Muscle of leg (tissue), 16 donors: ENCODE measurements at places on chromosomes 7 and 10.

- no peak for DNase-seq
Observed at GRCh38 chr7:1948887-1949680, 279.0 kb downstream of the ELFN1 start.

DNA sequence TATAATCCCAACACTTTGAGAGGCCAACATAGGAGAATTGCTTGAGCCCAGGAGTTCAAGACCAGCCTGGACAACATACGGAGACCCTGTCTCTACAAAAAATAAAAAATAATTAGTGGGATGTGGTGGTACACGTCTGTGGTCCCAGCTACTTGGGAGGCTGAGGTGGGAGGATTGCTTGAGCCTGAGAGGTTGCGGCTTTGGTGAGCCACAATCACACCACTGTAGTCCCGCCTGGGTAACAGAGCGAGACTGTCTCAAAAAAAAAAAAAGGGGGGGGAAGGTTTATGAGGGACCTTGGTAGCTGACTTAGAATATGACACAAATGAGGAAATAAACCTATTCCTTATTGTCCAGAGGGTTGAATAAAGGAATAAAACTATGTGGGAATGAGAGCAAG lies 30.8 kb downstream of the SCD start:
- DNase-seq, result no peak

- DNase-seq, result no peak
Observed at GRCh38 chr7:135721198-135721820, 6.7 kb downstream of the SLC13A4 start.

DNA sequence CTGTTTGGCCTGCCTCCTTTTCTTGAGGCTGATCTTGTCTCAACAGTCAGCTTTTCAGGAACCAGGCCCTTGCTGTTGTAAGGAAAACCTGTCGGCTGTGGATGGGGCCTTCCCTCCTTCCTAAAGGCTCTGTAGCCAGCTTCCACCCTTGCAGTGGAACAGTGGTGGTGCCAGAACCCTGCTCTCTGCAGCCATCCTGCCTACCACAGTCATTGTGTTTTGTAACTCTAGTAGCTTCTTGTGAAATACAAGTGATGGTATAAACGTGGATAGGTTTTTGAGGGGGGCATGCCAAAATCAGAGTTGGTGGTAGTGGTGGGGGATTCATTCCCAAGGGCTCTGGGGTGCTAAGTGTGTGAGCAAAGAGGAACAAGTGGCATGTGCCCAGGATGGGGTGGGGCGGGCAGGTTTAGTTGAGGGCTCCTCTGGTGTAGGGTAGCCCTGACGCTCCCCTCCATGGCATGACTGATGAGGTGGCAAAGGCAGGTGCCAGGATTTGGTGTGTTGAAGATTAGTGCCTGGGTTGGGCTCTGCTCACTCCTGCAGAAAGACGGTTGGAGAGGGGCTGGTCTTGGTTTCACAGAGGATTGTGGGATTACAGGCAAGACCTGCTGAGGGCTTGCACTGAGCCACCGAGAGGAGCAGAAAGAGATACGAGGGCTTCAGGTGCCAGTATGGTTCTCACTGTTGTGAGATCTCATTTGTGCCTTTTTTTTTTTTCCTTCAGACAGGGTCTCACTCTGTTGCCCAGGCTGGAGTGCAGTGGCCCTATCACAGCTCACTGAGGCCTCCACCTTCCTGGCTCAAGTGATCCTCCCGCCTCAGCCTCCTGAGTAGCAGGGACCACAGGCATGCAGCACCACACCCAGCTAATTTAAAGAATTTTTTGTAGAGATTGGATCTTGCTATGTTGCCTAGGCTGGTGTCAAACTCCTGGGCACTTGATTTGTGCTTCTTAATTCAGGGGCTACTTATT lies 7.4 kb downstream of the TSPAN14 start:
- DNase-seq, result no peak

- DNase-seq, result no peak
Observed at GRCh38 chr7:158077934-158078910, 509.4 kb downstream of the PTPRN2 start.

DNA sequence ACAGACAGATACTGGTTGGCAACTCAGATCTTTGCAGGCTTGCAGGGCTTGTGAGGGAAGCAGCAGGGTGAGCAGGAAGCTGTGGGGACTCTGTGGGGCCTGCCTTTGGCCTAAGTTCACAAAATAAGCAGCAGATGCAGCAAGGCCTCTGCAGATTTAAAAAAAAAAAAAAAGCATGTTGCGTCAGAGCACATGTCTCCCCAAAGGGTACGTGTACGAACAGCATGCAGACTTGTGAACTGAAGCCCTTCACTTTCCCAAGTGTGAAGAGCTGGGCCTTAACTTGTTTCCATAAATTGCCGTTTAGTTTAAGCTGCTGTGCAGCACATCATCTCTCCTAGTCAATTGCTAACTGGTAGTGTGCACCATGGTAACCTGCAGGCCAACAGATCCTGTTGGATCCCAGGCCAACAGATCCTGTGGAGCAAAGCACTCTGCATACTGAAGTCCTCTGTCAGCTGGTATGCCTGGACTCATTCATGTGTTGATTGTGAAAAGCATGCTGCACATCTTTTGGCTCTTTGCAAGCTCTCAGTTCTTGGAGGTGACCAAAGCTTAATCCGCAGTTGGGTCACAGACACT lies 10.8 kb upstream of the XPNPEP1 start:
- peak; percentile 60 for DNase-seq

DNA sequence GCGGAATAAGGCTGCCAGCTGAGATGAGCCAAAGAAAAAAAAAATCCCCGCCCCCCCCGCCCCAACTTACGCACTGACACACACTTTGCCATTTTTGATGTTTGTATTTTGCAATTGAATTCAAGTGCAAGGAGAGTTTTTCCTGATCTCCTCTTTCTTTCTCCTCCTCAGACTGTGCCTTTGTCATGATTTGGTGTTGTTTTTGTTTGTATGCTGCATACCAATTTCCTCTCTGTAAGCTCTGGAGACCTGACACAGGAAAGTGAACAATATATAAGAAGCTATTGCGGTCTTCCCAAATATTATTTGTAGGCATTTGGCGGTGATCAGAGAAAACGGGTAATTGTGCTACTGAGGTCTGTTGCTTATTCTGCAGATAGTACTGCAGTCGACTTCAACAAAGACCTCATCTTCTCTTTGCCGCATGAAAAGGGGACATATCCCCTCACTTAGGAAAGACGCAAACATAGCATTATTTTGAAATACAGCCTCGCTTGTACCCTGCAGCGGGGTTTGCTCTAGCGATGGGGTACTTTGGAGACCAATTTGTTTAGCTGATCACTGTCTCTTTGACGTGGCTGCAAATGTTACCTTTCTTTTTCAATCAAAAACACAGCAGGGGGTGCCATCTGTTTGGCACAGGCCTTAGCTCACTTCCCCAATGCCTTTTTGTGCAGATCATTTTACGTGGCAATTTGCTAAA lies 206.6 kb downstream of the SKAP2 start:
- no peak for DNase-seq

DNA sequence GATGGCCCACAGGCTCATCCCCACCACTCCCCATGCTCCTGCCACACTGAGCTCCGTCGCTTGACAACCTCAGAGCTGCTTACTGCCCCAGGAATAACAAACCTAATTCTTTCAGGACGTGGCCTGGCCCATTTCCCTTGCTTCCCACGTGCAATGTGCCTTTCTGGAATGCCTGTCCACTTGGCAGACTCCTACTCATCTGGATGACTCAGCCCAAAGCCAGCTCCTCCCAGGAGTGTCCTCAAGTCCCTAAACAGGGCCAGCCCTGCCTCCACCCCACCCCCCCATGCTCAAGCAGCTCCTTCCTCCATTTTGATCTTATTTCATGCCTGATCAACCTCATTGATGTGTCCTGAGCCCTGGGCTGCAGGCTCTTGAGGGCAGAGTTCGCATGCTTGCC lies 164.9 kb upstream of the RNF32 start:
- DNase-seq, result no peak

DNA sequence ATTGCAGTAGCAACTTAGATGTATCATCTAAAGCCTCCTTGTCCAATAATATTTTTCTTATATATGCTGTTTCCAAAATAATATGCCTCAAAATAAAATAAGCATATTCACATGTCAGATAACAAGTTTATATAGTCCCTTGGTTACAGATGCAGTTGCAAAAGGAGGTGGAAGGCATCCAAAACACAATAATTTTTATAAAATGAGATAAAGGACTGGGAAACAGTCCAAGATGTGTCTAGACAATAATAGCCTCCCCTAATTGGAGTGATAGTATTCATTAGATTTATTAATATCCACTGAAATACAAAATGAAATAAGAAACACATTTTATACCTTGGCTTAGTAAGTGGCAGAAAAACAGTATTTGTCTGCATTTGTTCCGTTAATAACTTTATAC lies 30.3 kb downstream of the BCAP29 start:
- no peak for DNase-seq

- no peak for DNase-seq
Observed at GRCh38 chr7:90690159-90690858, 94.2 kb downstream of the CDK14 start.

DNA sequence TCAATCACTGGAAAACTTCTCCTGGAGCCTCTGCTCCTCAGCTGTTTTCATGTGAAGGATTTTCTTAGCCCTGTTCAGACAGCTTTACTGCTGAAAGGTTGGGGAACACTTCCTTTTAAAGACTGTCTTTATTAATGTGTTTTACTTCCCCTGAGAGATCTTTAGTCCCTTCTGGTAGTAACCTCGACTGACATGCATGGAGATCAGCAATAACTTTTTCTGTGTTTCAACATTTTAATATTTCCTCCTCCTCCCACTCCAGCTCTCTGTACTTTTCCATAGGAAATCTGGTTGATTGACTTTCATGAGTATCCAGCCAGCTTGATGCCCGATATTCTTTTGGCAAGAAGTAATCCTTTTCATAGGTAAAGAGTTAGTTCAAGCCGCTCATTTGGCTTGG lies 62.7 kb upstream of the STRIP2 start:
- no peak for DNase-seq

GRCh38 chr7:130231792-130232191 lies 24.1 kb downstream of the SSMEM1 start:
- peak; percentile 17 for DNase-seq

- no peak for DNase-seq
Observed at GRCh38 chr10:132626761-132627665, 89.4 kb downstream of the INPP5A start.

- DNase-seq, result no peak
Observed at GRCh38 chr10:12774204-12774894, 227.2 kb downstream of the CCDC3 start.

DNA sequence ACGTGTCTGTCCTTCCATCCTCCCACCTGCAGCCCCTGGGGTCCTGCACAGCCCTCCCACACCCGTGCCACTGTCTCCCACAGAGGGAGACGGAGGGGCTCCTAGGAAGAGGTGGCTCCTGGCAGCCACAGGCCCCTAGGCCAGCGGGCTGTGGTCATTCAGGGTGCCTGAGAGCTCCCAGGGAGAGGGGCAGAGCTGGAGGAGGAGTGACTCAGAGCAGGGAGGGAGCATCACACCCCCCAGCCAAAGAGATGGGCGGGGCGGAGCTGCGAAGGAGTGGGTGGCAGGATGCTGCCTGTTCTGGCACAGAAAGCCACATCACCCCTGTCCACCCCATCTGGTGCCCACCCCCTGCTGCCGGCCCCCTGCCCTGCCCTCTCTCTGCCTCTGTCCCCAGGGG lies 50.5 kb downstream of the STK32C start:
- DNase-seq, result no peak

- no peak for DNase-seq
Observed at GRCh38 chr7:129245533-129245932, 20.7 kb downstream of the AHCYL2 start.

- DNase-seq, result no peak
Observed at GRCh38 chr10:52043811-52044210, 270.3 kb upstream of the DKK1 start.

- no peak for DNase-seq
Observed at GRCh38 chr10:55311848-55312635, 511.0 kb upstream of the PCDH15 start.

- DNase-seq, result no peak
Observed at GRCh38 chr7:6218329-6218728, 54.1 kb downstream of the CYTH3 start.

- no peak for DNase-seq
Observed at GRCh38 chr7:157615101-157615817, 278.5 kb downstream of the DNAJB6 start.

DNA sequence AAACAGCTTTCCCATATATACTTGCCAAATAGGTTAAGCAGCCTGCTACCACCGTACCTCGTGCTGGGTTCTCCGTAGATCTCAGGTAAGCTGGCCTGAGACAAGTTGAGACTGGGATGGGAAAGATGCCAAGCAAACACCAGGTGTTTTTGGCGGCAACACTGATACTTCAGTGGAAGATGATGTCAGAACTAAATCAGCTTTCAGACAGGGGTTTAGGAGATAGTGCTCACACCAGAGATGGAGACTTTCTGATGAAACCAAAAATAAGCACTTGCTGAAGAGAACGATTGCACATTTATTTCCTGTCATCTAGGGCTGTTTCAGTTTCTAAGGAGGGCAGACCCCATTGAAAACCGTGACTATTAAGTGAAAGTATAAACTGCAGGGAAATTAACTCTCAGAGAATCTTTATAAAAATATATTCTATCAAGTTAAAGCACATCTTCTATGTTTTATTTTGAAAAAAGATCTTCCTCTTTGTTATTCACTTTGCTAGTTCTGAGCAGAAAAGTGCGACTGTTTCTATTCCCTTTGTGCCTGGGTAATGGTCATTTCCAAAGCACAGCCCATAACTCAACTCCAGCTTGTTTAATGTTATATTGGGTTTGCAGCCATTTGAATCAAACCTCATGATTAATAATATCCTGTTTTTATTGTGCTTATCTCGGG lies 149.9 kb downstream of the CPED1 start:
- no peak for DNase-seq

GRCh38 chr7:45978010-45978681 lies 57.1 kb upstream of the IGFBP3 start:
- DNase-seq, result peak; percentile 68

GRCh38 chr7:5217851-5218331 lies 27.9 kb downstream of the WIPI2 start:
- no peak for DNase-seq

DNA sequence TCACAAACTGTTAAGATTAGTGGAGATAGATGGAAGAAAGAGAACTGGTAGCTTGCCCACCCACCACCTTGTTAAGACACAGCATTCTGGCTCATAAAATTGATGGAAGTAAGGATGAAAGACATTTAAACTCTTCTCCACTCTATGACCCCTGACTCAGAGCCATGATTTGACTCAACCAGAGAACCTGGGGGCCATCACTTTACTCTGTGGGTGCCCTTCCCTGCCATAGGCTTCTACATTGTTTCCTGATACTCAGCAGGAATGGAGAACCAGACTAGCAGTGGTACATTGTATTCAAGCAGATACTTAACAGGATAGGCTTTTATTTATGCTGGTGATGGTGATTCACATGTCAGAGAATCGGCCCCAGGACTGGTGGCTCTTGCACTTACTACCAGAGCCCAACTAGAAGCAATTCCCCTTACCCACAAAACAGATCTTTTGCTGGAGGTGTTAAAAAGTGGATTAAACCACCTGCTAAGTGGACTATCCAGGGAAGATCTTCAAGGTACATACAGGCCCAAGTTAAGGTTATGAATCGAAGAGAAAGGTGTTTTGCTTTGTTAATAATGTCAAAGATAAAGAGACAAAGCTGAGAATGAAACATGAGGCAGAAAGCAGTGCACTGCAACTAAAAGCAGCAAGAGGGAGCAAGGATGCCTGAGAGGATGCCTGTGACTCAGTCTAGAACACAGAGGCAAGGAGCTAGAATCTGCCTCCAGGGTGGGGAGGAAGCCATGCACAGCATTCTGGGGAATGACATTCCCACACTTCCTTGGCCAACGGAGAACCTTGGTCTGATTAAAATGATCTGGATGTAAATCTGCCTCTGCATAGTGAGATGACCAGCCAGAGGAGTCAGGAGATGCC lies 36.0 kb upstream of the GLI3 start:
- peak; percentile 7 for DNase-seq
